ENCODE measurements at places on chromosomes 5 and 9.

DNA sequence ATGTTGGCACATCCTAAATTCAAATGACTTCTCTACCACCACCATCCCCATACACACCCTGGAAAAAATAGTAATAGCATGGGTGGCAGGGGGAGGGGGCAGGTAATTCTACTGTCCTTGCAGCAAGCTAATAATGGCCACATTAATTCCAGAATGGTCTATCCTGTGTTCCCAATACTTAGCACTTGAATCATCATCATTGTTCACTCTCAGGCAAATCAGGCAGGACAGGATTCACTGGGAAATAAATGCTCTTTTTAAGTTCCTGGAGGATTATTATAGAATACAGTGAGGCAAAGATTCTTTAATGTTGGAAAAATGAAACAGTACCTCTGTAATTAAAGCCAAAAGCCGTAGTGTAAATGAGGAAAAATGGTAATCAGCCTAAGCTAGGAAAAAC lies 254.5 kb downstream of the ARRDC3 start:
- no peak for DNase-seq

- no peak for DNase-seq
Observed at GRCh38 chr5:142059304-142059940, 46.6 kb upstream of the GNPDA1 start.

DNA sequence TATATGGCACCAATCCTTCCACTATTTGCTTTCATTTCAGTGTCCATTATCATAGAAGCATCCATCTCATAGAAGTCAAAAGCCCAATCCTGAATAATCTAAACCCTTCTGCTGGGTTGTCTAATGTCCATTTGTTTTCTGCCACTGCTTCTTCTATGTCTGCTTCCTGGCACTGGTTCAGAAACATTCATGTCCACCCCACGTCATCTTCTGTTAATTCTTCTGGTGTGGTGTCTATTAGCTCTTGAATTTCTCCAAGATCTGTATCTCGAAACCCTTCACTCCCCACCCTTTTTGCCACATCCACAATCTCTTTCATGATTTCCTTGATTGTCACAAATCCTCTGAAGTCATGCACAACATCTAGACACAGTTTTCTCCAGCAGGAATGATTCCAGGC lies 23.2 kb upstream of the GOLGA1 start:
- no peak for DNase-seq

DNA sequence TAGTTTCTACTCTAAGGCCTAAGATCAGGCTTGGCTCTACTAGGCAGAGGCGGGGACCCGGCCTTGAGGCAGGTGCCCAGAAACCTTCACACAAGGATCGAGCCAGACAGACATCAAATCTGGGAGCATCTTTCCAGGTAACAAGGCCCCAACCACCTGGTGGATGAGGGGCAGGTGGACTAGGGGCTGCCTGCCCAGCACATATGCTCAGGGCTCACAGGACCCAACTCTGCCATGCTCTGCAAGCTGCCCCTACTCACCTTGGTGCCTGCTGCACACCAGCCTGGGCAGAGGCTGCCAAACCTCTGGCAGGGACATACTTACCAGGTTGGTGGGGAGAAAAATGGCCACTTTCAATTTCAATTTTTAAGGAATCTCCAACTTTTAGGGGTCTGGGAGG lies 2.2 kb upstream of the ZNF618 start:
- no peak for DNase-seq

DNA sequence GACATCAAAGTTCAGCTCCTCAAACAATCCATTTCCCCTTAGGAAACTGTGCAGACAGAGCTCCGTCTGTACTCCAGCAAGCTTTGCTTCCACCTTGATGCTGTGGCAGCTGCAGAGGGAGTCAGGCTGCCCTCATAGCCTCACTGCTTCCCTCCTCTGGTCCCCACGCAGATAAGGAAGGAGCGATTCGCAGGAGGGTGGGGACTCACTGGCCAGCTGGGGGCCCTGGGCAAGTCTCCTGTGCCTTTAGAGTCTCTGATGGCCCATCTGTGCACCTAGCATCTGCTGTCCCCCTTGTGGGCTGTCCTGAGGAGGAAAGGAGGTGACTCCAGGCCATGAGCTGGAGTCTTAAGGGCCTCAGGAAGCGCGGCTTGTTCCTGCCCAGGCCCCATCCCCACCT lies 121.5 kb downstream of the ENTREP1 start:
- no peak for DNase-seq

DNA sequence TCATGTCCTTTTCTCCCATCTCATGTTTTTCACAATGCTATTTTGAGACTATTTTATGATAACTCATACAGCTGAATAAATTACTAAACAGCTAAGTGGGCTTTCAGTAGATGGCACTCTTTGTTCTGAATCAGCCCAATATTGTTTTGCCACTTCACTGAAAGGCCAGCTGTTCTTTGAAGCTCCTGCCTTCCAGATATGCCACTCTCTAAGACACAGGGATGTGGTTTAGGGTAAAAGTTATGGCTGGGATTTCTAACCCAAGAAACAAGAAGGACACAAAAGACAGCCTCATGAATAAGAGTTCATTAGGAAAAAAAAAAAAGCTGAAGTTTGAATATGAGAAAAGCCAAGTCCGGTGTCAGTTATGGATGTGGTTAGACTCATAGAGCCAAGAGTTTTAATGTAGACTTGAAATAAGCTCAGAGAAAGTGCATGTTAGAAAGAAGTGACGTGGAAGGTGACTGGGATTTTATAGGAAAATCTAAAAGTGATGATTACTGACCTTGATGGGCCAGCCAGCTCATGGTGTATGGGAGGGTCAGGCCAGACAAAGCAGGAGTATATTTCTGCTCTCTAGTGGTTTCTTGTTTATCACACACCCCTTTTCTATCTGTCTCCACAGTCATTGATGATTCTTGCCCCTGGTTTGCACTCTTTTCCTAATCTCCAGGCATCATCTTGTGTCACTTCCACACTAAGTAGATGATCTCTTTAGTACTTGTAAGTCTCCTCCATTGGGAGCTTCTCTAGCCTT lies 488.5 kb downstream of the NR2F1-AS1 start:
- no peak for DNase-seq

DNA sequence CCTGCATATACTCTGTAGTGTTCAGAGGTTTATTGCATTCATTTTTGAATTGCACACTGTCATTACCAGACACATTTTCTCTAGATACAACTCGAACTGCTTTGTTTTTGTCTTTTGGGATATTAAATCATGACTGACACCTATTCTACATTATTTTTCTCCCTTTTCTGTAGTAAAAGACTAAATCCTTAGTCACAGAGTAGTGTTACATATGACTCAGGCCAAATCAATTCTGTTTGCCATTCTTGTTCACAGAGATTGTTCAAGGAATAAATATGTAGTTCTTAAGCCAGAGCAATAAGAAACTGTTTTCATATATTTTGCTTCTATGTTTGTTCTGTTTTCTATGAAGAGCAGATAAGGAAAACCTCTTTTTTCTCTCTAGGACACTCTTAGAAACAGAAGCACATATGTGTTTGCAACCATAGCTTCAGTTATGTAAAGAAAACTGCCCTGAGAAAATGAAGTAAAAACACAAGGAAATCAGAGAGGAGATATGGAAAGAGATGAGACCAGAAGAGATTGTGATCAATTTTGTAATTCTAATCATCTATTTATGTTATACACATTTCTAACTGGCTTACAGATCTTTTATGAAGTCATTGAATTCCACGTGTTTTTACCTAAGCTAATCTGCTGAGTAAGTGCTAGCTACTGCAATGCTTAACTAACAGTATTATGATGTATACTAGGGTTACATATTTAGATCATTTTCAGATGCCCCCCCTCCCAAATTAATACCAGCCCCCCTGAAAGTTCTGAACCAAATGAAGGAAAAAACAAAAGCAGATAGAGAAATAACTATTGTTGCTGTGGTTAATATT lies 1995.6 kb upstream of the CDH6 start:
- DNase-seq, result no peak

GRCh38 chr5:170634256-170634990 lies 130.6 kb downstream of the KCNIP1 start:
- DNase-seq, result no peak

DNA sequence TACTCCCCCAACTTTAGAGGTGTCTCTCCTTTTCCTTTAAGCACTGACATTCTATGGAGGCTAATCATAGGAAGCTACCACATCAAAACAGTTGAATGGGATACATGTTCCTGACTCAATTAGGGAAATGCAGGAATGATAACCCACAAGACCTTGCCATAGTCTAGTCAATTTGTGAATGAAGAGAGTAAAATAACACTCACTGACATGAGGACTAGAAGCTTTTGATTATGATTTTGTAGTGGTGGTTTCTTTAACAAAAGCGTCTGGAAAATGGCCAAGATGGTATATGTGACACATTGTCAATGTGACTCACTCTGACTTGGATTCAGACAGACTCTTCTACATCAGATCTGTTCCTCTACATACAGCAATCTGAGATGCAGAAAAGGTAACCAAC lies 13.7 kb upstream of the PRELID2 start:
- DNase-seq, result no peak

DNA sequence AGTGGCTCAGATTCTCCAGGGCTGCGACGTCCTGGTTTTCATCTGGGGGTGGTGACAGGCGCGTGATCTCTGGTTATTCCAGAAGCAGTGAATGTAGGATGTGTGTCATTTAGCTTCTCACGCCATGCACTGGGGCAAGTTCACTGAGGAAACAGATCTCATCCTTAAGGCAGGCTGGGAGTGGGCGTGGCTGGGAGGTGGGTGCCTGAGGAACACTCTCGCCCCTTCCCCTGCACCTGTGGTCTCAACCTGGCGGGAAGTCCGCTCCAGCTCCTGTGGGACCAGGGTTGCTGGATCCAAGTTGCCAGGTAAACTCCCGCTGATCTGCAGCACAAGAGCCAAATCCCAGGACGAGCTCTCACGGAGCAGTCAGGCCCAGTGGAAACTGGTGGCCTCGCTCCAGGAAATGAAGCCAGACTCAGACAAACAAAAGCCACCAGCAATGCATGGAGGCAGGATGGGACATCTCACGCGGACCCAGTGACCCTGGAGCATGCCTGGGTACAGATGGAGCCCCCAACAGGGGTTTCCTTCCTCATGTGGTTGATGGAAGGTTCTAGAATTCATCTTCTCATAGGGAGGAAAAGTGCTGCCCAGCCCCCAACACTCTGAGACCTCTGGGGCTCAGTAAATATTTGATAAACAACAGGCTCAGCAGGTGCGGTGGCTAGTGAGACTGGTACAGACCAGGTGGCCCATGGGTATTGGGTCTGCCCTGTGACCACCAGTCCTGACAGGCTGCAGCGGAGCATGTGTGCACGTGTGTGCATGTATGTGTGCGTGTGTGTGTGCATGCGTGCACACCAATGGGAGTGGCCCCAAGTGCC lies 16.3 kb upstream of the SLC12A7 start:
- DNase-seq, result no peak

DNA sequence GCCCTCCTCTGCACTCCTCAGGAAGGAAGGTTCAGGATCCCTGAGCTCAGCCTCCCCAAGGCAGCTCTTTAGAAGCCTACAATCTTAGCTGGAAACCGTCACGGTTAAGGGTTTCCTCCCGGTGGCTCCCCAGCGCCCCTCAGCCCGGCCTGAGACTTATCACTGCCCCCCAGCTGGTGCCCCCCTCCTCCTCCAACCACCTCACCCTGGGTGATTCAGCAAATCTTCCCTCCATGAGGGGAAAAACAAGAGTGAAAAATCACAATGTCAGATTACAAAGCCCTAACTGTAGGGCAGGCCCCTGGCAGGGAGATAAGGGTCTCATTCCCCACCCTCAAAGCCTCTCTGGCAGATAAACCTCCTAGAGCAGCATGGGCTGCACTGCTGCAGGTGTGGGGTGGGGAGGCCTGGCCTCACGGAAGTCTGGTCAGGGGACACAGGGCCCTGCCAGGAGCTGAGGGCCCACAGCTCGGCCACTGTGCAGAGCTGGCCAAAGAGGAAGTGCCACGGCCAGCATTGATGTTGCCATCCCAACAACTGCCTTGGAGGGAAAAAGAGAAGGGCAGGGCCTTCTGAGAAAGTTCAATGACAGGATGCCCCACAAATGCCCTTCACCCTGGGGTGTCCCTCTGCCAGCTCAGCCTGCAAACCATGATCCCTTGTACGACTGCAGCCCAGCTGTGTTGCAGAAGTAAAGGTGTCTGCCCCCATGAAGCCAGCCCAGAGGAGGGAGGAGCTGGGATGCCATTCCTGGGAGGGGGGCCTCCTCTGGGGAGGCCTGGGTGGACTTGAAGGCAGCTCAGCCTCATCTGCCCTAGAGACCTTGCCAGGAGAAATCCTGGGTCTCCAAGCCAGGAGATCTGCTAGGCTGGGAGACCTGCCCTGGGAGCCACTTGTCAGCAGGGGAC lies 25.9 kb downstream of the GFI1B start:
- no peak for DNase-seq

DNA sequence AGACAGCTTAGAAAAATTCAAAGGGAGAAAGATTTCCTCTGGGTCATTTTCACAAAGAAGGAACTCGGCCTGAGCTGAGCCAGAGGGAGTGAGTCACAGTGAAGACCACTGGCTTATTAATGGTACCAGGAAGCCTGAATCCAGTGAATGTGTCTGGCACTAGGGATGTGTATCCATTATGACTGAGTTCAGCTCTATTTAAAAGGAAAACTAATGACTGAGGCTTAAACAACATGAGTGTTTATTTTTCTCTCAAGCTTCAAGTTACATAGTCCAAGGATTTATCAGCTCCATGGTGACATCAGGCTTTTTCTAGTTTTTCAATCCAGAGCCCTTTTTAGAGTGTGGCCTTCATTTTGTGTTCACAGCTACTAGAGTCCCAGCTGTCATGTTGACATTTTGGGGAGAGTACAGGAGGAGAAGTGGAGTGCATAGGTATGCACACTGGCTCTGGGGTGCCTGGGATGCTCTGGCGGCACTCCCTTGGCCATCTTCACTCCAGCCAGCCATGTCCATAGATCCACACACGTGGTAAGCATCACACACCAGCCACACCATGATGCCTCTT lies 159.5 kb upstream of the ERCC6L2 start:
- no peak for DNase-seq

- no peak for DNase-seq
Observed at GRCh38 chr9:7298123-7298522, 501.5 kb downstream of the DMAC1 start.

DNA sequence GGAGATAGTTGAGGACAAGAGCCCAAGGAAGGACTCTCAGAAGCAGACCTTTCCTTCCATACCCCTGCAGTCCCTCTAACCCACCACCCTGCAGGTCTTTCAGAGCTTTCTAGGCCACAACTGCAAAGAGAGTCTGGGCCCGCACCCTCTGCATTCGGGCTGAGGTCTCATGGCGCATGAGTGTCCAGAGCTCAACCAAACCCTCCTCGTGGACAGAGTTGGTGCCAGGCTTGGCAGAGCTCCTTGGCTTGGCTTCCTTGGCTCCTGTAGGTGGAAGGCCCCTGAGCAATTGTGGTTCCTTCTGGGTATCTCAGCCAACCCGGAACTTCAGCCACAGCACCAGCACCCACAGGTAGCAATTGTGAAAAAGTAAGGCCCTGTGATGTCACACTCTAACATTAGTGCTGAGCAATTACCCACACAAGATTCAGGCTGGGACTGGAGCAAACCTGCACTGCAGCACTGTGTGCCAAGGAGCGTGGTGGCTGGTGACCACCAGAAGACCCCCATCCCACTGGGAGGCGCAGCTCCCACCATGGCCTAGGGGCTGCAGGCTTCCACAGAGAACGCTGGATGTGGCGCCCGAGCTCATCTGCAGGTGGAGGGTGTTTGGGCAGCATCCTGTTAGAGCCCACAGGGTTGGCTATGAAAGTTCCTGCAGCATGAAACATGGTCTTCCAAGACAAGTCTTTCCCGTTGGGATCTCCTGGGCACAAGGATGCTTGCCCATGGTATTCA lies 38.8 kb downstream of the FOXI1 start:
- DNase-seq, result no peak

All from NCI-H187 treated with DMSO at 0.1 percent for 48 hours (cell line).